ENCODE measurements at places on chromosomes 5 and 9. TPM values are rescaled to one million over a fixed set of nuclear protein-coding genes. Genes with fewer than 3 reads are reported as not detected.

KCNN2 gene
- total RNA-seq = 5.8 TPM

LPAR1 gene
- 27.1 TPM for total RNA-seq

GRCh38 chr9:81716409-81716808 lies 27.1 kb upstream of the TLE1 start:
- no peak for DNase-seq

NUDT12 gene
- total RNA-seq = 24.6 TPM

SLC23A1 gene
- total RNA-seq = 0.80 TPM

GRCh38 chr9:12853051-12853450 lies 78.2 kb downstream of the LURAP1L start:
- no peak for DNase-seq

DNA sequence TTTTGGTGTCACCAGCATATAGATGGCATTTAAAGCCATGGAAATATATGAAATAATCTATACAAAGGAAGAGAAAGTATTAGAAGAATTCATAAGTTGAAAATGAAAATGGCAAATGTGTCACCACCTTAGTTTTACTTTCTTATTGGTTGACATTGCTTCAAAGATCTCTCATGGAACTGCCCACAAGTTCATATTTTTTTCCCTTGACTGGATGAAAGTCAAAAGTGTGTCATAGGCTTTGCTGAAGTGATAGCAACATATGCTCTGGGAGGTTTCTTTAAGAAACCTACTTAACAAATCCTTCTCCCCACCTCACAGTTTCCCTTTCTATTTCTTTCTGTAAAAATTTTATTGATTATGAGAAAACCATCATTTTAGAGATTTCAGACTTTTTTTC lies 127.2 kb downstream of the VPS13A start:
- no peak for DNase-seq

- DNase-seq = no peak
These were observed 108.5 kb downstream of the MTREX start for GRCh38 chr5:55416306-55416705.

- DNase-seq = no peak
These were observed 159.6 kb downstream of the BNC2 start for GRCh38 chr9:16710888-16711287.

- no peak for DNase-seq
These were observed 66.0 kb upstream of the ZFAND5 start for GRCh38 chr9:72431036-72431435.

DNA sequence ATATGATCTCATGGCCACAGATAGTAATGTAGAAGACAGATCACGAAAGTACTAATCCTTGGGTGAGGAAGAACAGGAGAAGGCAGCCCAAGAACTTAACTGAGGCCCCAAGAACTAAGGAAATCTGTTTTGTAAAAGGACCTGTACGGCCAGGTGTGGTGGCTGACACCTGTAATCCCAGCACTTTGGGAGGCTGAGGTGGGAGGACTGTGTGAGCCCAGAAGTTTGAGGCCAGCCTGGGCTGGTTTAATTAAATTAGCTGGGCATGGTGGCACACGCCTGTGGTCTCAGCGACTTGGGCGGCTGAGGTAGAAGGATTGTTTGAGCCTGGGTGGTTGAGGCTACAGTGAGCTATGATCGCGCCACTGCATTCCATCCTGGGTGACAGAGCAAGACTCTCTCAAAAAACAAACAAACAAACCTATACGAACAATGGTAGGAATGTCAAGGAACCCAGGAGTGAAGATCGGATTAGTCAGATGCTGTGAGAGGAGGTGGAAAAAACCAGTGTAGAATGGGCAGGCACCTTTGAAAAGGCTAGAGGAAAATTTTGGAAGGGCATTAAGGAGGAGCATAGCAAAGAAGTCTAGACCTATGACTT lies 283.8 kb upstream of the DMRT1 start:
- DNase-seq = no peak

KIF24 gene
- total RNA-seq = 0.82 TPM

AGXT2 gene
- not detected for total RNA-seq

C5orf52 gene
- total RNA-seq = not detected

GABRP gene
- not detected for total RNA-seq

- no peak for DNase-seq
These were observed 98.2 kb downstream of the DPYSL3 start for GRCh38 chr5:147411359-147412319.

- DNase-seq = no peak
These were observed 9.9 kb upstream of the PTGS1 start for GRCh38 chr9:122360891-122361290.

DNA sequence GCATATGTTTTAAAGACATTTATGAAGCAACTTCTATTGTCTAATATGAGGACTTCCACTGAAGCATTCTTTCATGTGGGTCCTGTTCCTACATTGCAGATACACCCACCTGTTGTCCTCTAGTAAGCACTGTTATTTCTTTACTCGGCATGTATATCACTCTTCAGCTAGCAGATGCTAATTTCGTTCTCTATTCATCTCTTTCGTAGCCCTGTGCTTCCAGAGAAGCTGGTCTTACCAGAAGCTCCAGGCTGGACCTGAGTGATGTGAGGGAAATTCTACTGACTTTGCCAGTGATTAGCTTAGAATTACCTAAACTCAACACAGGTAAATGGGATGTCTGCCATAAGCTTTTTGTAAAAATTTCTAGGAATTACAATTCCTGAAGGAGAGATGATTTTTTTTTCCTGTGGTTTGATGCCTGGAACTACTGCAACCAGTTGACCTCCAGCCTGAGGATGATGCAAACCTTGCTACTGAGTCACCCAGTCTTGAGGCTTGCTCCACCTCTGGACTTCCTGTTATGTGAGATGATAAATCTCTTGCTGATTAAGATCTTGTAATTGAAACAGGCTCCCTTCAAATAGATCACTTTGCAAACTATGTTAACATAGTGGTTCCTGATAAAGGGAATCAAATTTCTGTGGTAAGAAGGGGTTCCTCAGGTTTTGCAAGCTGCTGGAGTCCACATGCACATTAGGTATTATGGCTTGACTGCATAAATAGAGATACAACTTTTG lies 52.2 kb upstream of the SPINK5 start:
- DNase-seq = no peak

DNA sequence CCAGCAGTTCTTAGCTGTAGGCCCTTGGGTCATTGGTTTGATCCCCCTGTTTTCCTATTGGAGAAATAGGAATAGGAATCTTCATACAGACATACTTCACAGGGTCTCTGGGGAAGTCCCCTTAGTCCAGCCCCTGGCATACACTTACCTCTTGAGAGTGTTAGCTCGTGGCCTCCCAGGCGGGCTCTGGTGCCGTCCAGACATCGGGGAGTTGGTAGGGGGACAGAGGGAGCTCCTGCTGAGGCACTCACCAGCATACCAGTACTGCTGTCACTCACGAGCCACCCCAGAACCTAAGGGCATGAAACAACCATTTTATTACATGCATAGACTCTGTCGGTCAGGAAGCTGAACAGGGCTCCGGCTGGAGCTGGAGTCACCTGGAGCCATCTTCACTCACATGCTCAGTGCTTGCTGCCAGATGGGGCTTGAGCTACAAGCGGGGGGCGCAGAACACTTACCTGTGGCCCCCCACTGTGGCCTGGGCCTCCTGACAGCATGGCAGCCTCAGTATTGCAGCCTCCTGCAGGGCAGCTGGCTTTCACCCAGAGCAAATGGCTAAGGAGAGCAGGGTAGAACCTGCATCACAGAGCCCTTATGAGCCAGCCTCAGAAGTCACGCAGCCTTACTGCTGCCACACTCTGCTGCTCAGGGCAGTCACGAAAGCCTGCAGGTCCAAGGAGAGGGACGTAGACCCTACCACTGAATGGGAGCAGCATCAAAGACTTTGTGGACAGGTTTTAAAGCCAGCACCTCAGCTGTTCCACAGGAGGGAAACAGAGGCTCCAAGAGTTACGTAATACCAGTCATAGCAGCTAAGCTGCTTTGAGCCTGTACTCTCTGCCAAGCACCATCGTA lies 58.3 kb upstream of the ANGPTL2 start:
- peak; percentile 3 for DNase-seq

GRCh38 chr5:66701244-66701643 lies 105.1 kb downstream of the MAST4 start:
- DNase-seq = no peak

- peak; percentile 50 for DNase-seq
These were observed 1.7 kb upstream of the AGTPBP1 start for GRCh38 chr9:85743275-85744128.

PAEP gene
- total RNA-seq = not detected

DNA sequence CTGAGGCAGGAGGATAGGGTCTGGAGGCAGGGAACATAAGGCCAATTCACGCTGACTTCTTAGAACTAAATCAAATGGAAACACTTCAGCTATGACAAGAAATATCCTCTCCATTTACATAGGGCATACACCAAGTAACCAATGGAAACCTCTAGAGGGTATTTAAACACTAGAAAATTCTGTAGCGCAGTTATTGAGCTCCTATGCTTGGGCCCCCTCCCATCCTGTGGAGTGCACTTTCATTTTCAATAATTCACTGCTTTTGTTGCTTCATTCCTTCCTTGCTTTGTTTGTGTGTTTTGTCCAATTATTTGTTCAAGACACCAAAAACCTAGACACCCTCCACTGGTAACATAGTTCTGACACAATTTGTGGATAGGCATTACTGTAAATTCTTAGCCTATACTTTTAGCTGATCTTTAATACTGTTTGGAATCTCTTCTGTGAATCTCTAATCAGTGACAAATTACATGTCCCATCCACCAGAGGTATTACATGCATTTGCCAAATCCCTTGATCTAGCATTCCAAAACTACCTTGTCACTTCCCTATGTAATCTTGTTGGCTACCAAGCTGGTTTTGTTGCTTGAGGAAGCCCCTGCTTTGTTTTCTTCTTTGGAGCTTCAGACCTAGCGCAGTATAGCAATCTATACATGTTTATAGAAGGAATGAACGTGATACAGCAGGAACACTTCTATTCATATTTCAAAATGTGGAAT lies 61.6 kb downstream of the ST8SIA4 start:
- no peak for DNase-seq

- DNase-seq = no peak
These were observed 46.1 kb upstream of the RIC1 start for GRCh38 chr9:5582835-5583195.

DNA sequence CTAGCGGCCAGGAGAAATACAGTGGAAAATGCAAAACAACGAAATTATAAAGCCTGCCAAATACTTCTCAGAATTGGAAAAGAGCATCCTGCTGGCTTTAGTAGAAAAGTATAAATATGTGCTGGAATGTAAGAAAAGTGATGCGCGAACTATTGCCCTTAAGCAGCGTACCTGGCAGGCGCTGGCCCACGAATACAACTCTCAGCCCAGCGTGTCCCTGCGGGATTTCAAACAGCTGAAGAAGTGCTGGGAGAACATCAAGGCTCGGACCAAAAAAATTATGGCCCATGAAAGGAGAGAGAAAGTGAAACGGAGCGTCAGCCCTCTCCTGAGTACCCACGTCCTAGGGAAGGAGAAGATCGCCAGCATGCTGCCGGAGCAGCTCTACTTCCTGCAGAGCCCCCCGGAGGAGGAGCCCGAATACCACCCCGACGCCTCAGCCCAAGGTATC lies 15.0 kb downstream of the MSANTD3 start:
- no peak for DNase-seq

GRCh38 chr5:142403583-142403982 lies 78.8 kb upstream of the SPRY4 start:
- DNase-seq = no peak

PCDHGB5 gene
- 12.0 TPM for total RNA-seq

DNA sequence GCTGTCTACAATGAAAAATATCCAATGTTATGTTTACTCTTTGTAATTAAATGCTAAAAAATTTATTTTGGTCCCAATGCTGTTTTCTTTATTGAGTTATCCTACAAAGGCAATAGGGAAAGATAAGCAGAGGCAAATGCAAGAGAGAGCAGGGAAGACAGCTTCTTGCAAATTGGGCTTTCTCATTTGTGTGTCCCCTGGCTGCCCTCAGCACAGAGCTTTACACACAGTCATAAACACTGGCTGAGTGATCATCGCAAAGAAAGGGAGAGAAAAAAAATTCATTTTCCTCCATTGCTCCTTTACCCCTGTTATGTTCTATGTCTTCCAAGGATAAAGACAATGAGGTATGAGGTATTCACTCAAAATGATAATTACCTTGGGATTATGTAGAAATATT lies 2.3 kb upstream of the TSSK1B start:
- DNase-seq = no peak

FCN1 gene
- total RNA-seq = not detected

GRCh38 chr5:103693517-103693916 lies 130.9 kb upstream of the NUDT12 start:
- DNase-seq = no peak

GRCh38 chr5:137487600-137487999 lies 11.5 kb downstream of the SPOCK1 start:
- no peak for DNase-seq

DNA sequence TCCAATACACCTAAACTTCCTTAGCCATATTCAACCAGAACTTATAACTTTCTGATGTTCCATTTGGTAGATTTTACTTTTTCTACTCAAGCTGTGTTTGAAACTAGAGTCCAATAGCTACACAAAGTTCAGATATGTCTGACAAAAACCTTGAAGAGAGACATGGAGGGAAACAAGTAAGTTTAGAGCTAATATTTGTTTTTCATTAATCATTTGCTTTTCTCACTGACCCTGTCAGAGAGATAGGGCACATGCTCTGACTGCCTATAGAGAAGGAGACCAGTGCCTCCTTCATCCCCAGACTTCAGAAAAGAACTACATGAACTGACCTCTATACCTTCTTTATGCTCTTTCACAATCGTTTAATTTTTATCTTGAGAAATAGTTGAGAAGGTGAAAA lies 157.0 kb upstream of the PPP1R2B start:
- DNase-seq = no peak

DNA sequence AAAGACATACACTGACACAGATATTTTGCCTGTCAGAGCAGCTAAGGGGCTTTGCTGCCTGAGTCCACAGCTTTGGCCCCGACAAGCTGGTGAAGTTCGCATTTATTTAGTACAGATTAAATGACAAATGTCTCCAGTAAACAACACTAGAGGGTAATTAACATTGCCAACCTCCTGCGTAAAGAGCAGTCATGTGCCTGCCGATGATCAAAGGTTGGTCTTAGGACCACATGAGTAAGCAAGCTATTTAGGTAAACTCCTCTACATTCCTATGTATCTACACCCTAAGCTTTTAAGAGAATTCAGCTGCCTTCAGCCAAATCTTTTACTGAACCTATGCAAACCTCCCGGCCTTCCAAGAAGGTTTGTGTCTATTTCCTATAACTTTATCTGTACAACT lies 73.0 kb upstream of the PJA2 start:
- DNase-seq = no peak

- DNase-seq = no peak
These were observed 116.0 kb downstream of the TENT4A start for GRCh38 chr5:6829150-6829784.

DNA sequence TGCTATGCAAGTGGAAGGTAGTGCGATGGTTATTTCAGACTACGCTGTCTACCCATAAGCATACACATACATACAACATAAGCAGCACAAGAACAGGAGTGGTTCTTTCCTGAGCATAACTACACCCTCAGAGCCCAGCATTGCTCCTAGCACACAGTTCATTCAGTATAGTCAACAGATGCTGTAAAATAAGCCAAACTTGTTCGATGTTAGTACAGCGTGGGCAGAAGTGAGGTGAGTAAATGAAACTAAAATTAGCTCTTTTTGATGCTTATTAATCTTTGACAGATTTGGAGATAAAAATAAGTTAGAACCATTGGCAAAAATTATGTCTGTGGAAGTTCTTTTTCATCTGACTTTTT lies 47.8 kb downstream of the S1PR3 start:
- DNase-seq = no peak

- DNase-seq = no peak
These were observed 6.5 kb upstream of the SYK start for GRCh38 chr9:90795084-90795483.

All from transverse colon (tissue), 4 donors.